ENCODE measurements at places on chromosomes 11 and 22.

GRCh38 chr11:22670830-22671229 is 4.4 kb downstream of the GAS2 start:
- DNase-seq = peak; percentile 61

DNA sequence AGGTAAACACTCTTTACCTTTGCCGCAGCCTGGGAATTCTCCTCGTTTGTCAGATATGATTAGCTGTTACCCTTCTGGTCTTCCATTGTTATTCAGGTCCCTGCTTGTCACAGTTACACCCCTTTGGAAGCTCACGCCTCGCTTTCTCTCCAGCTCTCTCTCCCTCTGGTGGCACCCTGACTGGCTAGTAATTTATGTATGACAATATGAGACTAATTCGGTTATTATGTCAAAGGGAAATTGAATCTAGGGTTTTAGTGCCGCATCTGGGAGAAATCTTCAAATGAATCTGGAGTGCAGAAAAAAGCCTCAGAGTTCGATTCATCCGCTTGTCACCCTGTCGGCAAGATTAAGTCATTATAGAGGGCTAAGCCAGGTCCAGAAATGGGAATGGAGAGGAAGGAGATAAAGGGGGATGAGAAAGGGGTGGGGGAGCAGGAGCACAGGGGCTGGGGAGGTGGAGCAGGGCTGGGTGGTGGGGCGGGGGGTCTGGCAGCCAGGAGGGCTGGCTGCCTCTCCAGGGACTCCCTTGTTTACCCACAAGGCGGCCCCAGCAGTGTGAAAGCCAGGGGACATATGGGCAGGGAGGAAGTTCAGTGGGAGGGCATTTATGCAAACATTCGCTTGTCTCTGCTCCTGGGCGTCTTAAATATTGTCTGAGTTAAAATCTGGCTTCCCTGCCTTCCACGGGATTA is 179.0 kb upstream of the NECTIN1 start:
- peak; percentile 29 for DNase-seq

DNA sequence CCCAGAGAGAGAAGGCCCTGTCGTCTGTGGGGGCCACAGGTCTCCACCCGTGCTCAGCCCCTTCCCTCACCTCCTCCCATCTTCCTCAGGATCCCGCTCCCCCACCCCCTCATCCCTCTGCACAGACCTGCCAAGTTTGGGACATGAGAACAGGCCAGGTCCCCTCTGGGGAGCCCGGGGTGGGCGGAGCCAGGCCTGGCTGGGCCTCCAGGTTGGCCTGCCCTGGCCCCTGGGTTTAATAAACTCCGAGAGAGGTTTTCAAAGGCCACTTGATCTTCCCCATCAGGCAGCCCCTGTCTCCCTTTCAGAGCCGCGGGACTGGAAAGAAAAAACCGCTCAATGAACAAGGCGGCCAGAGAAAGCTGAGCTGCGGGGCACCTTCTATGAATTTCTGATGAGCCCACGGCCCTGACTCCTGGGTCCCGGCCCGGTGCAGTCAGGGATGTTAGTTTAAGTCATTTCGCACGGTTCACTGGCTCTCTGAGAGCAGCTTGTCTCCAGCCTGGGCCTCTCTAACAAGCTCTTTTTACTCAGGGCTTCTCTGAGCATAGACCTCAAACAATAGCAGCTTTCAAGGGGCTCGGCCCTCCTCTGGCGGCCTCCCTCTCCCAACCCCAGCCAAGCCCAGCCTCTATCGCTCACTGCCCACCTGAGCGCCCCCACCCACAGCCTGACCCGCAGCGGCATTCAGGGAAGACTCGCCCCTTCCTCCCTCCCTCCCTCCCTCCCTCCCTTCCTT is 64.8 kb downstream of the RPUSD4 start:
- DNase-seq = no peak

GRCh38 chr22:36860017-36860416 is 789 bp upstream of the NCF4 start:
- peak; percentile 88 for DNase-seq

DNA sequence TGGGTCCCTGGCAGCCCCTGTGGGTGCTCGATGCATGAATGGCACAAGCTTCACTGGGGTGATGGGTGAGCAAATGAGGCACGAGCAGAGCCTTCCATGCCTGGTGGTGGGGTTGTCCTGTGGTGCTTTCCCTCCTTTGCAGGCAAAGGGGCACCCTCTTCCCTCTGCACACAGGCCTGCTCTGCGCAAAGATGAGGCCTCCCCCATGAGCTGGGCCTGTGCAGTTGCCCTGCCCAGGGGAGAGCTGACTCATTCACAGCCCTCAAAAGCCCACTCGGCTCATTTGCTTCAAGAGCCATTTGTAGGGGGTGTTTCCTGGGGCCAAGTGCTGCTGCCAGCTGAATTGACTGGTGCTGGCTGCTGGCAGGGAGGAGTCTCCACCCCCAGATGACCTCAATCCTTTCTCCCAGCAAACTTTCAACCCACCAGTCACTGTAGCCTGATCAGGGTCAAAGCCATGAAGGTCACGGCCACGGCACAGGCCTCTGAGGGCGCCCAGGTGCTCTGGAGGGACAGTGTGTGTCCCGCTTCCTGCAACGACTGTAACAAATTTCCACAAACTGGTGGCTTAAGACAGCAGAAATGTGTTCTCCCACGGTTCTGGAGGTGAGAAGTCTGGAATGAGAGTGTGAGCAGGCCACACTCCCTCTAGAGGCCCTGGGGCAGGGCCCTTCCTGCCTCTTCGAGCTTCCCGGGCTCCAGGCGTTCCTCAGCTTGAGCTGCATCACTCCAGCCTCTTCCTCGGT is 48.8 kb upstream of the ANO1 start:
- DNase-seq = no peak

DNA sequence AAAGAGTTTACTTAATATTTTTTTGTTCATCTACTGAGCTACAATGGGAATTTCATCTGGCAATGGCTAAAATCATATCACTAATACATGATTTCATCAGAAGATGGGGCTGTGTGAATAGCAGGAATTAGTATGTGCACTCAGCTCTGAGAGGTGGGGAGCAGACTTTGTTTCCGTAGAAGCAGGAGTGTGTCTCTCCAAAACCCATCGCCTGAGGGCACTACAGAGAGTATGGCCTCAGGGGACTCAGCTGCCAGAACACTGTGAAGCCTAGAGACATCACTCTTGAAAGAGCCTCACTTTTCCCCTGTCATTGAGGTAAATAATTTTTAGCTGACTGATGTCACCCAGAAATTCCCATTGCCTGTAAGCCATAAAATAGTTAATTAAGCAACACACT is 261.4 kb upstream of the ISX start:
- DNase-seq = no peak

GRCh38 chr11:43492701-43493100 is 134.0 kb downstream of the TTC17 start:
- DNase-seq = no peak

DNA sequence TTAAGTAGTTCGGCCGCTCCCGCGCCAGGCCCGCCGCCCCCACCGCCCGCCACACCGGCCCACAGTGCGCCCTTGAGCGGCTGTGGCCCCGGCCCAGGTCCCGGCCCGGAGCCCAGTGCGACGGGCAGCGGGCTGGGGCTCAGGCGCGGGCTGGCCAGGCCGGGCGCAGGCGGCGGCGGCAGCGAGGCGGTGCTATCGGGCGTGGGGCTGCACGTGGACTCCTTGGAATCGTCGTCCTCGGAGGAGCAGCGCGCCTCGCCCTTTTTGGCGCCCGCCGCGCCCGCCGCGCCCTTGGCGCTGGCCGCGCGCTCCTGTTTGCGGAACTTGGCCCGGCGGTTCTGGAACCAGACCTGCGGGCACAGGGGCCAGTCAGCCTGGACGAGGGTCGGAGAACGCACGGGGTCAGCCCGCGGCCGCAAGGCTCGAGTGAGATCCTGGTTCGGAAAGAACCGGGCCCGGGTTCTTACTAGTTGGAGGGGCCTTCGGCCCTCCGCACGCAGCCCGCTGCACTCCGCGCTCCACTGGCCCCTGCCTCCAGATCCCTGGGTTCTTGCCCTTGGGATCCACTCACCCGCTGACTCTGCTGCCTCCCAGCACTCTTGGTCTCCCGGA is 4.0 kb downstream of the PHOX2A start:
- DNase-seq = peak; percentile 45

Measured in epithelial cell of esophagus (primary cell).